SW 1271 (cell line): ENCODE measurements at places on chromosomes 4 and X.

DNA sequence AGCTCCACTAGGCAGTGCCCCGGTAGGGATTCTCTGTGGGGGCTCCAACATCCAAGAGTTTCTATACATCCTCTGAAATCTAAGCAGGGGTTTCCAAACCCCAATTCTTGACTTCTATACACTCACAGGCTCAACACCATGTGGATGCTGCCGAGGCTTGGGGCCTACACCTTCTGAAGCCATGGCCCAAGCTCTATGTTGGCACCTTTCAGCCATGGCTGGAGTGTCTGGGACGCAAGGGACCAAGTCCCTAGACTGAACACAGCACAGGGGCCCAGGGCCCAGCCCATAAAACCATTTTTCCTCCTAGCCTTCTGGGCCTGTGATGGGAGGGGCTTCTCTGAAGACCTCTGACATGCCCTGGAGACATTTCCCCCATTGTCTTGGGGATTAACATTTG is 511.8 kb downstream of the TRAM1L1 start:
- DNase-seq = no peak

GRCh38 chrX:19178402-19178801 is 56.1 kb upstream of the ADGRG2 start:
- DNase-seq = no peak

- DNase-seq = no peak
Measured at GRCh38 chr4:47879458-47879857, 34.9 kb downstream of the NFXL1 start.

DNA sequence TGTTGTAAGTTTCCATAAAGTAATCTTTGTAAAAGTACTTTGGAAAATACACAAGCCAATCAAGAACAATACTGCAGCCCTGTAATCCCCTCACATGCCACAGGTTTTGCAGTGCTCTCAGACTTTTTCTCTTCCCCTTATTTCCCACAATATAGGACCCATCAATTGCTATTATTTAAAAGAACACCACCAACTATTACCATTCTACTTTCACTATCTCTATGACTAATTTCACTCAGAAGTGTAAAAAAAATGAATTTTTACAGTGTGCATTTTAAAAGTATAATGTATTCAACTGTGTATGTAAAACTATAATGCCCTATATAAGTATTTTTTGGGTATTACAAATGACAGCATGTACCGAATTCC is 1.7 kb downstream of the ATP8A1 start:
- no peak for DNase-seq

DNA sequence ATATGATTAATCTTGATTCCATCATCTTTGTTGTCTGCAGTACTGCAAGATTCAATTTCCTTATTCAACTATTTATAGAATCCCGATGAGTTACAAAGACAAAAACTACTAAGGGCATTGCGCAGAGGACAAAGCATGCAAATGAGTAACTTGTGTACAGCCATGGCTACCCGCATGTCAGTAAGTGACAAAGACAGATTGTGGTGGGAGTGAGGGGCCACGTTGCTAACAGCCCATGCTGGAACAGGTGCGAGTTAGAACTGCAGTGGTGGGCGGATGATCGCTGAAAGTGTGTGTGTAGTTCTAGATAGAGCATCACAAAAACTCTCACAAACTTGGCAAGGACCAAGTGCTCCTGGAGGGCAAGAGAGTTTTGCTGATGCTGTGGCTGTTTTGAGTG is 49.5 kb downstream of the ACOX3 start:
- DNase-seq = no peak

- DNase-seq = no peak
Measured at GRCh38 chr4:121881158-121881557, 10.9 kb upstream of the BBS7 start.

GRCh38 chrX:117607561-117607960 is 509.0 kb downstream of the KLHL13 start:
- no peak for DNase-seq

DNA sequence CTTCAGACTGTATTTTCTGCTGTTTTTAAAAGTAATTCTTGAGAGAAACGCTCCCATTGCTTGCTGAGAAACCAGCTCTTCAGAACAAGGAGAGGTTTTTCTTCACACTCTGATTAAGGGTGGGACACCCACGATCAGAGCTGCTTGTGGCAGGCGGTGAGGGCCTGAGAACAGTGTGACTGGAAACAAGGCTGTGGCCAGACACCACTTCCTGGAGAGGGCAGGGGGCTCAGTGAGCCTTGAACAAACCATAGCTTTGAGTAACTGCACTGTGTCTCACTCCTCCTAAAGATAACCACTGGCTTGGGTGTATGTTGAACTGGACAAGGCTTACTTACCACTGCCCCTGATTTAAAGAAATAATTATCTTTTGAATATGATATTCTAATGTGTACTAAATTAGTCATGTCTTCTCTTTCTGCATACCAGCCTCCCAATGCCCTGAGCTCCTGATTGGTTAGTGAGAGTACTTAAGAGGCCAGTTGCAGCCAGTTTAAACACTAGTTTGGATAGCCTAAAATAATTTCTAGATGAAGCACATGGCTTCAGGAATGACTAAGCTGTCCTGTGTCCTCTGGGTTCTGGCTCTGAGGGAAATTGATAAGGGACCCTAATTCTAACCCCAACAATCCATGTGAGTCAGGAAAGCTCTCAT is 3.7 kb upstream of the GPR82 start:
- DNase-seq = no peak

DNA sequence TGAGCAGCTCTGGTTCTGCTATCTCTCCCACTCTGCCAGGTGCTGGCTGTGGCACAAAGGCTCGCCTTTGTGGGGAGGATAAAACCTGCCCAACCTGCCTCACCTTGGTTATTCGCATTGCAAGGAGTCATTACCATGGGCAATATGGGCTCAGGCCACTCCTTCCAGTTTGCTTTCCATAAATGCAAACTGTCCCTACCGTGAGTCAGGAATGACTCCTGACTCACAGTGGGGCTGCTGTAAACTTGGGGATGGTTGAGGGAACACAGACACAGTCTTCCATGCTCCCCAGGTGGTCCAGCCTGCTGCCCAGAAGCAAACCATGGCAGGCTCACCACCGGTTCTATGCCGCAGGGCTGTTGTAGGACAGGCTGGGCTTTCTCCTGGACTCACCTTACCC is 36.1 kb downstream of the COQ2 start:
- no peak for DNase-seq

GRCh38 chr4:164802301-164802901 is 48.5 kb downstream of the SMIM31 start:
- DNase-seq = no peak

DNA sequence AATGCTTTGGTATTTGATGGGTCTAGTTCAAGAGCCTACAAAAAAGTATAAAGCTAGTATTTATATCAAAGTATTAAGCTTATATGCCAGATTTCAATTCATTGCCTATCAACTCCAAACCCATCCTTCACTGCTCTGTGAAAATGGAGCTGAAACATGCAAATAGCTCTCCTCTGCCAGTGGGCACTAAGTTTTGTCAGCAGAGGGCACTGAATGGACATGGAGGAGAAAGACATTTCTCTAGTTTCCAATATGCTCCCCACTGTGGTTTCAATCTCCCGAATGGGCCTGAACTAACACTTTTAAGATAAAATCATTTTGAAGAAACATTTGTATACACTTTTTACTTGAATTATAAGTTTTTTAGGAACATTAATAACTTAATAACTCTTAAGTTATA is 12.4 kb downstream of the PPID start:
- peak; percentile 5 for DNase-seq

DNA sequence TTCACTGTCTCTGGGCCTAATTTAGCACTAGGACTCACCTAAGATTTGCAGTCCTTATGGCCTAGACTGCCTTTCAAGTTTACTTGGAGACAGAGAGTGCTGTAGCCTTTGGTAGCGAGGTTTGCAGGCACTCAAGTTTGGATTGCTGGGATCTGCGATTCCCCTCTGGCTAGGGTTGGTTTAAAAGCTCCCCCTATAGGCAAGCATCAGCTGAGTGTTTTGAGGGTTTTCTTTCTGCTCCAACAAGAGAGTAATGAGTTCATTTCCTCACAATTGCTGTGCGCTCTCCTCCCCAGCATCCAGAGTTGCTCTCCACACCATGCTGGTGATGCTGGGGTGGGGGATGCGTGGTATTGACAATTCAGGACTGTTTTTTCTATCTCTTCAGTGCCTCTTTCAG is 206.9 kb downstream of the GLUD2 start:
- DNase-seq = no peak

DNA sequence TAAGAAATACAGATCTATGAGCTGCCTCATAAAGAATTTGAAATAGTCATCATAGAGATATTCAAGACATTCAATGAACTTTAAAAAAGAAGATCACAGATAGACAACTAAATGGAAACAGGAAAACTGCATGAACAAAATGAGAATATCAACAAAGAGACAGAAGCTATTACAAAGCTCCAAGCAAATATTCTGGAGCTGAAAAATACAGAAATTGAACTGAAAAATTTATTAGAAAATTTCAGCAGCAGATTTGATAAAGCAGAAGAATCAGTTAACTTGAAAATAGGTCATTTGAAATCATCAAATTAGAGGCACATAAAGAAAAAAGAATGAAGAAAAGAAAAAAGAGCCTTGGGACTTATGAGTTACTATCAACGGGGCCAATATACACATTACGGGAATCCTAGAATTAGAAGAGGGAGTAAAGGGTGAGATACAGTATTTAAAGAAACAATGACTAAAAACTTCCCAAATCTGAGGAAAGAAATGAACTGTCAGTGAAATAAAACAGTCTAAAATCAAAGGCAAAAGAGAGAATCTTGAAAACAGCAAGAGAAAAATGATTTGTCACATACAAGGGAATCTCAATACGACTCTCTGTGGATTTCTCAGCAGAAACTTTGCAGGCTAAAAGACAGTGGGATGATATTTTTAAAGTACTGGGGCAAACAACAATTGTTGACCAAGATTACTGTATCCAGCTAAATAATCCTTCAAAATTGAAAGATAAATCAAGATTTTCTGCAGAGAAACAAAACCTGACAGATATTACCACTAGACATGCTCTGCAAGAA is 641.6 kb downstream of the ANKRD50 start:
- DNase-seq = no peak

DNA sequence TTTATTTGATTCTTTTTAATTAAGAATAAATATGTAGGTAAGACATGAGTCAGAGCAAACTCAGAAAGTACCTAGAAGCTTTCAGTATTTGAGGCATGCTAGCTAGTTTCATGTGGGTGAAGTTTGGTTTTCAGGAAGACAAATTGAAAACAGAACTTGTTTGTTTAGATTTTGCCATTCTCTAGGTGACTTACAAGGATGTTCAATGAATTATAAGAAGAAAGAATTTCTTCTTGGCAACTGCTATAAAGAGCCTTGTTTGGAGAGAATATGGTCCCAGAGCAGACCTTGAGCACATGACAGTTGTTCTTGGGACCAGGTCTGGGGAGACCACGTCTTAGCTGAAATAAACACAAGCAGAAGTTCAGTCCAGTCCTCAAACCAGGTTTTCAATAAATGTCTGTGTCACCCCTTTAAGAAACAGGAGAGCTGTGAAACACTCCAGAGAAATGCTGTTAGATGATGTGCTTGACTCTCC is 38.0 kb upstream of the IL21 start:
- no peak for DNase-seq

DNA sequence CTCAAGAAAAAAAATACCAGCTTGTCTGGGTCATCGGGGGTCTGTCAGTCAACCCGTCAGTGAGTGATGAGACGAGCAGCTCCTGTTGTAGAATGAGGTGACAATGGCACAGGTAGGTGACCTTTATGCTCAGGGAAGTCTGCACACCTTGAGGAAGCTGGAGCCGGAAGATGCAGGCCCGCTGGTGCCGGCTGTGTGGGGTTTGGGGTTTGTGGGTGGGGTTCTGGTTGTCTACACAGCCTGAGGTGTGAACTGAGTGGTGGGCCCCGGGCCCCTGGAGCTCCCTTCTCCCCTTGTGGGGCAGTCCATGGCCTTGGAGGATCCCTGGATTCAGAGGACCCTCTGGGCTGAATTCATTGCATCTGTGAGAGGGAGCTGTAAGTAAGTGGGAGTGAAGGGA is 75.5 kb downstream of the SORCS2 start:
- DNase-seq = no peak

- DNase-seq = no peak
Measured at GRCh38 chr4:37873386-37873785, 17.5 kb upstream of the TBC1D1 start.
